Epithelial cell of esophagus (primary cell): ENCODE measurements at places on chromosomes 16 and 17.

- no peak for DNase-seq
These were observed 22.5 kb downstream of the CLUAP1 start for GRCh38 chr16:3523281-3523680.

DNA sequence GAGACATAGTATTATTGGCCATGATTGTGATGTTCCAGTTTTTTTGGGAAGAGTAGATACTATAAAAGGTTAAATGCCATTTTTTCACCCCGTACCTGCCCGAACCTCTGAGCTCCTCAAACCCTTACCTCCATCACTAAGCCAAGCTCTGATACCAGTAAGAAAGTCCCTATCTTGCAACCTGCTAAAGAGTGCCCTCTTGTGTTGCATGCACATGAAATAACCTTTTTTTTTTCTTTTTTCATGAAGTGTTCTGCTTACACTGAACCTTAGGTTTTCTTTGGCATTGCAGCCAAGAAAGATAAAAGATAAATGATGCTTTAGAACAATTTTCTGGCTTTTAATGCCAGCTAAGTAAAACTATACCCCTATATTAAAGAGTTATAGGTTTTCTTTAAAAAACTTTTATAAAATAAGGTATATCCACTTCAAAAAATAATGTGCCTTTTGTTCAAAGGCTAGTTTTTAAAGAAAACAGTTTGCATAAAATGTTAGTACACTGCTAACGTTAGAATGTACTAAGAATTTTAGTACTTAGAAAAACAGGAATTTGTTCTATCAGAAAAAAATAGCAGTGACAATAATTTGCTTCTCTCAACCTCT lies 295.3 kb upstream of the PMFBP1 start:
- DNase-seq = peak; percentile 62

DNA sequence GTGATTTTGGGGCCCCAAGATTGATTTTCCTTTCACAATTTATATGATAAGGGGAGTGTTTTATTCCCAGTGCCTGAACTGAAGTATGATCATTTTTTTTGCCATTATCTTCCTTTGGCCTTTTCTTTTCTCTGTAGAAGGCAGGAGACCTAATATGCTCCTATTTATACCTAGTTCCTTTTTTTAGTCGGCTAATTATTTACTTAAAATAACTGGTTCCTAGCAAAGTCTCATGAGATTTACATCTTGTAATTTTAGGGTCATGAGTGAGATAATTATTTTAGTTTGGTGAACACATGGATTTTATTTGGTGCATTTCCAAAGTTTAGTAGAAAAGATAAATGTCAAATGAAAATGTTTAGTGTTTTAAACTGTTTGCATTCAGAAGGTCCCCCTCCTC lies 24.8 kb downstream of the SEC14L1 start:
- no peak for DNase-seq

DNA sequence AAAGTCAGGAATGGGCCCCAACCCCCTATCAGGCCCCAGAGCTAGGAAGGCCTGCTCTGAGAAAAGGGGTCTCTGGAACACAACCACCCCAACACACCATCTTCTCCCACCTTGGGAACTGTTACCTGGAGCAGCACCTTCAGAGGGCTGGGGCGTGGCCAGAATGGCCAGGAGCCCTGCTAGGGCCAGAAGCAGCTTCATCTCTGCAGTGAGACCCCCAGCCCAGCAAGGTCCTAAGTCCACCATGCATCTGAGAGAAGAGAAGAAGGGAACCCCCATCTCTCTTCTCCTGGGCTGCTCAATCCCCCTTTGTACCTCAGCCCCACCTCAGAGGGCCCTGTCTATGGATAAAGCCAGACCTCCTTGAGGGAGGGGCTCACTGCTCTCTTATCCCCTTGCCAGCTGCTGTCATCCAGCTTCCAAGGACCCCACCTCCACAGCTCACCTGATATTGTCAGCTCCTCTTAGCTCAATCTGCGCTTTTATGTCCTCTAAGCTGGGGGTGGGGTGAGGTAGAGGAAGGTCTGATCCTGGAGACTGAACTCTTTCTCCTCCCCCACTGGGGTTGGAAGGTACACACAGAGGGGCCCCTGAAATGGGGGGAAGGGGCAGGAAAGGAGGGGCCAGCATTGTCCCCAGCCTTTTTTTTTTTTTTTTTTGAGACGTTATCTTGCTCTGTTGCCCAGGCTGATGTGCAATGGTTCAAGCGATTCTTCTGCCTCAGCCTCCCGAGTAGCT lies at the start of gene MPO:
MPO (minus strand) TSS at position 456 of the 738 bp plus-strand sequence; CDS start at position 279, 177 bp downstream.
- DNase-seq = no peak

GRCh38 chr17:75825149-75825552 lies 19.1 kb downstream of the UNC13D start:
- DNase-seq = no peak

DNA sequence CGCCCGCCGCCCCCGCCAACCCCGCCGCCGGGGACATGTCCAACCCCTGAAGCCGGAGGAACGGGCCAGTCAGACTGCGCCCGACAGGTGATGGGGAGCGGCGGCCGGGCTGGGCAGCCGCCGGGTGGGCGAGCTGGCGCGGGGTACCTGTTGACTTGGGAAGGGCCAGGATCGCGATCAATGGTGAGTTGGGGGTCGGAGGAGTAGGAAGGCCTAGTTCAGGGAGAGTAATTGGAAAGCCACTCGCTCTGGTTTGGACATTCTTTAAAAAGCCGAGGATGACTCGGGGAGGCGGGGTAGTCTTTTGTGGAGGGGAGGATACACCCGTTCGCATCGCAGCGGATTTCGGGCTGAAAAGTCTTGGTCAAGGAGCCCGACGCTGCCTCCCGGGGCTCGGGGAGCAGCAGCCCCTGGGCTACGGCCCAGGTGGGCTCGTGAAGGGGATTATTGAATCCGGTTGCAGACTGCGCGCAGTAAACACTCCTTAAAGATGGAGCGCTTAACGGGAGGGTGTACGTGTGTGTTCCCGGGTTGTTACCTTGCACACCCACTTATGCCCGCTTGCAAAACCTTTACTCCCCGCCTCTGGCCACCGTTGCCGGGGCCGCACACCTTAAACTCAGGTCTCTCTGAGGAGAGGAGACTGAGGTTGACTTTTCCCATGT lies 123.8 kb downstream of the GOSR1 start:
- peak; percentile 39 for DNase-seq

- DNase-seq = peak; percentile 20
These were observed 1.1 kb downstream of the ORC6 start for GRCh38 chr16:46690281-46691178.

GRCh38 chr16:14378131-14378551 lies 251.9 kb downstream of the PARN start:
- DNase-seq = peak; percentile 87

- DNase-seq = no peak
These were observed 426.2 kb downstream of the CDH11 start for GRCh38 chr16:64695684-64696083.

GRCh38 chr17:18332909-18333489 lies 17.9 kb downstream of the SMCR8 start:
- DNase-seq = no peak

- DNase-seq = no peak
These were observed 88.0 kb downstream of the LITAF start for GRCh38 chr16:11498683-11499082.

DNA sequence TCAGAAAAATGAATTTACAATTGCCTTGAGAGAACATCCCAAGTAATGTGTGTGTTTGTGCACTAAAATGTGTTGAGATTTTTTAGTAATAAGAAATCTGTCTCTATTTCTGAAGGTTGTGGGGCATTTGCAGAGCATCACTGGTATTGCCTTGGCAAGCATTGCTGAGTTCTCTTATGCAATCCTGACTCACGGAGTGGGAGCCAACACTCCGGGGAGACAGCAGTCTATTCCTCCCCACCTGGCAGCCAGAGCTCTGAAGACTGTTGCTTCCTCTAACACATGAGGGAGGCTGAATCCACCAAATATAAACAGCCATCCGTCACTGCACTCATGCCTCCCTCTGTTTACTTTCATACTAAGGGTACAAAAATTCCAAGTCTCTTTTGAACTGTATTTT lies 10.6 kb downstream of the CNTD1 start:
- DNase-seq = peak; percentile 83

DNA sequence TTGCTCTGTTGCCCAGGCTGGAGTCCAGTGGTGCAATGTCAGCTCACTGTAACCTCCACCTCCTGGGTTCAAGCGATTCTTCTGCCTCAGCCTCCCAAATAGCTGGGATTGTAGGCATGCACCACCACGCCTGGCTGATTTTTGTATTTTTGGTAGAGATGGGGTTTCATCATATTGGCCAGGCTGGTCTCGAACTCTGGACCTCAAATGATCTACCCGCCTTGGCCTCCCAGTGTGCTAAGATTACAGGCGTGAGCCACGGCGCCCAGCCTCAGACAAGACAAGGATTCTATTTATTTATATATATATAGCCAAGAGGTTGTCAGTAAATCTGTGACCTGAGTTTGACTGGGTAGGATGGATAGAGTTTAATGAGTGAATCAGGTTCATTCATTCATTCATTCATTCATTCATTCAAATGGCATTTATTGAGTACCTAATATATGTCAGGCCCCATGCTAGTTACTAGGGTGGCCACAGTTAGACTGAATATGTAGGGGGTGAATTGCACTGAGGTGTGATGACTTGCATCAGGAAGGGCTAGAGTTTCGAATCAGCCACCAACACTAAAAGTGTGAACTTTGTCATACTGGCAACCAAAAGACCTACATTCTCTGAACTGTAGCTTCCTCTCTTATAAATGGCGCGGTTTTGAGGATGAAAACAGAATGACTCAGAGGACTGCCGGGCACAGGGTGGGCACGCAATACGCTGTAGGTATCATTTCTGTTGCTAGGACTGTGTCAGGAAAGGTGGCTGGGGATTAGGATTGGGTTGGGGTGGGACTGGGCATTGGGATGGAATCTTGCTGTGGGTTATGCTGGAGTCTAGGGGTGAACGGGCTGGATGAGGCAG lies 37.8 kb downstream of the ITGAE start:
- no peak for DNase-seq
